ENCODE measurements at places on chromosomes 7 and 10. TPM values are rescaled to one million over a fixed set of nuclear protein-coding genes. Genes with fewer than 3 reads are reported as not detected.

SERPINE1 gene
- 3.4 TPM for total RNA-seq

VSTM2A gene
- total RNA-seq: 1.5 TPM

TMEM213 gene
- total RNA-seq: 43.8 TPM

UPP1 gene
- 9.6 TPM for total RNA-seq

SLC39A12 gene
- total RNA-seq: not detected

RNF148 gene
- 4.8 TPM for total RNA-seq

TEX47 gene
- not detected for total RNA-seq

PLAC9 gene
- total RNA-seq: 20.4 TPM

HKDC1 gene
- 9.2 TPM for total RNA-seq

RAMP3 gene
- total RNA-seq: 25.7 TPM

OR2A1 gene
- total RNA-seq: 0.29 TPM

UCMA gene
- not detected for total RNA-seq

PLPP4 gene
- 5.2 TPM for total RNA-seq

ANKRD30A gene
- not detected for total RNA-seq

PIK3CG gene
- 6.7 TPM for total RNA-seq

SPAM1 gene
- not detected for total RNA-seq

CDC14C gene
- not detected for total RNA-seq

MOGAT3 gene
- total RNA-seq: 1.8 TPM

FBXO24 gene
- total RNA-seq: 0.82 TPM

ANKRD2 gene
- 1.6 TPM for total RNA-seq

NPC1L1 gene
- total RNA-seq: 1.2 TPM

NUTM2E gene
- total RNA-seq: 0.76 TPM

LRRN3 gene
- 3.7 TPM for total RNA-seq

HOXA3 gene
- 77.4 TPM for total RNA-seq

CHST3 gene
- 28.2 TPM for total RNA-seq

STAG3 gene
- total RNA-seq: 1.3 TPM

NPVF gene
- not detected for total RNA-seq

CFAP46 gene
- total RNA-seq: 4.6 TPM

FXYD4 gene
- total RNA-seq: 1.6 TPM

TDRD1 gene
- 0.06 TPM for total RNA-seq

TMEM139 gene
- total RNA-seq: 18.1 TPM

GPR85 gene
- total RNA-seq: 1.5 TPM

NXPH1 gene
- total RNA-seq: 0.23 TPM

SLC26A3 gene
- not detected for total RNA-seq

ASZ1 gene
- not detected for total RNA-seq

AGR2 gene
- total RNA-seq: 26.9 TPM

TMEM236 gene
- total RNA-seq: 0.64 TPM

LIPJ gene
- 0.23 TPM for total RNA-seq

UTF1 gene
- total RNA-seq: 0.35 TPM

CYP2C19 gene
- total RNA-seq: 0.18 TPM

NRCAM gene
- total RNA-seq: 17.8 TPM

FAM131B gene
- total RNA-seq: 1.9 TPM

PAPOLB gene
- total RNA-seq: 0.18 TPM

HDAC9 gene
- total RNA-seq: 45.8 TPM
